ENCODE measurements at places on chromosomes 6 and 20. TPM values are rescaled to one million over a fixed set of nuclear protein-coding genes. Genes with fewer than 3 reads are reported as not detected.

The VGLL2 gene
- not detected for total RNA-seq

The EDN1 gene
- total RNA-seq = 0.88 TPM

The STX7 gene
- total RNA-seq = 24.3 TPM

The SRMS gene
- total RNA-seq = not detected

The FAM184A gene
- 0.78 TPM for total RNA-seq

The SMOC2 gene
- not detected for total RNA-seq

The HLA-DRA gene
- 21.4 TPM for total RNA-seq

The ATXN1 gene
- total RNA-seq = 31.2 TPM

The TRIM10 gene
- total RNA-seq = not detected

The GRM4 gene
- total RNA-seq = not detected

The ZC3H12D gene
- 0.48 TPM for total RNA-seq

The SIGLEC1 gene
- total RNA-seq = not detected

The SLC17A3 gene
- not detected for total RNA-seq

The ASIP gene
- total RNA-seq = not detected

The HRH3 gene
- not detected for total RNA-seq

The SLA2 gene
- total RNA-seq = not detected

The RTN4IP1 gene
- 15.7 TPM for total RNA-seq

The ARFGEF3 gene
- total RNA-seq = 0.20 TPM

The TRIM31 gene
- not detected for total RNA-seq

The ZBTB12 gene
- 1.4 TPM for total RNA-seq

The MED20 gene
- total RNA-seq = 24.2 TPM

The WFDC9 gene
- total RNA-seq = not detected

The C6orf132 gene
- not detected for total RNA-seq

The SGK2 gene
- not detected for total RNA-seq

The RAD21L1 gene
- 0.98 TPM for total RNA-seq

The CPXM1 gene
- not detected for total RNA-seq

All from RPMI7951 (cell line).